Vagina (tissue), 2 donors: ENCODE measurements at places on chromosomes 3 and 15.

DNA sequence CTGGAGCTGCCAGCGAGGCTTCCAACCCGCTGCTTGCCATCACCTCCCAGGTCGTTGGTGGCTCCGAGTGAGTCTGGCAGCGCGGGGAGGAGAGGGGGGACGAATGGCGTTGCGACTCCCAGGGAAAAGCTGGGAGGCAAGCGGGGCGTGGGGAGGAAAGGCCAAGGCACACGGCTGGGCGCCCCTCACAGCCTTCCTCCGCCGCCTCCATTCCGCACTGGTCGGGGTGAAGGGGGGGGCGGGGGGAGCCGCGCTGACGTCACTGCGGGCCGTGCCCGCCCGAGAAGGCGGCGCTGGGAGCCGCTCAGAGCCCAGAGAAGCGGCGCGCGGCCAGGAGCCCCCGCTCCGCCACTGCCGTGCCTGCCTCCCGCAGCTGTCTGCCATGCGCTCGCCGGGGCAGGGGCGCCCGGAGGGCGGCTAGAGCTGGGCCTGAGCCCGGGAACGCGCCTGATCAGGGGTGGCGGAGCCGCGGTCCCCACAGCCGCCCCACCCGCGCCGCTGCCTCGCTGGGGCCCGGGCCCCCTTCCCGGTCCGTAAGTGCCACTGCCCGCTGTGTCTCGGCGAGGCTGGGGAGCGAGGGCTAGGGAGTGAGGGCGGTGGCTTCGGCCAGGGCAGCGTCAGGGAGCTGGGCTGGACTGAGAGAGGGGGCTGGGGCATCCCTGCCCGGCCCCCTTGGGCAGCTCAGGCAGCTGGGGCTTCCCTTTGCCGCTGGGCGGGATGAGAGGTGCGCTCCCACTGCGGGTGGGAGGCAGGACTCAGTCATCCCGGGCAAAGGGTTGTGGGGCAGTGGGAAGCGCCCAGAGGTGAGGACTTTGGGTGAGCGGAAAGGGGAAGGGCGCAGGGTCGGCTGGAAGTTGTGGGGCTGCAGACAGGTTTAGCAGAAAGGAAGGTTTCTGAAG lies 27.8 kb upstream of the POLG start:
- DNase-seq, result no peak

- DNase-seq, result no peak
These were observed 102.9 kb downstream of the CHST2 start for GRCh38 chr3:143222505-143222904.

DNA sequence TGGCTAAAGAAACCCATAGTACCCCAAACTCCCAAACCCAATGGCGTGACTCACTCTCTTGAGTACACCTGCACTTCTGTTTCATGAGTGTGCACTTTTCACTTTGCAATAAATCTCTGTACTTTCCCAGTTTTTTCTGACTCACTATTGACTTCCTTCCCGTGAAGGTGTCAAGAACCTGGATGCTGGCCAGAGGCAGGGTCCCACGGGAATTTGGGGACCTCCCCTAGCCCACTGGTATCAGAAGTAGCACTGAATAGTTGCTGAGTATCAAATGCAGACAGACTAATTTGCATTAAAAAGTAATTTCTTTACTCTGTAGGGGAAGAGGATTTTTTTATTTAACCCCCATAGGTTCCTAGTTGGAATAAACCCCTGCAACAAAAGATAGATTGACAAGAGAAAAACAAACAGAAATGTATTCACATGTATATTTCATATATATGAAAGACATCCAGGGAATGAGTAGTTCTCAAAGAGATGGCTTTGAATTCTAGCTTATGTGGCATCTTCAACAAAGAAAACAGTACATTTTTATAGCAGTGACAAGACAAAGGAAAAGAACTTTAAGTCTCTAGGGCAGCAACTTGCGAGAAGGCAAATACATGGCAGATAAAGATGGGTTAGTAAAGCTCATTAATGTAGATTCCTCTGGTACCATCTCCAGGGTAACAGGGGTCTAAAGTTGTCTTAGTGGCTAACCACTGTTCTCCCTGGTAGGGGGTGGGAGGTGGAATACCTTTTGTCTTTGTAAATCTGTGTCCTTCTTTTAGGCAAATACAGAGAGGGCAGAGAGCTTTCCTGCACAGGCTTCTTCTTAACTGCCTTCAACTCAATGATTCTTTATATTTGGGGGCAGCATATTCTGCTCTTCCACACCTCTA lies 385.5 kb upstream of the PDZRN3 start:
- DNase-seq, result no peak

GRCh38 chr15:29669823-29670222 lies 152.4 kb downstream of the TJP1 start:
- DNase-seq, result no peak

GRCh38 chr3:81363816-81364215 lies 397.6 kb downstream of the GBE1 start:
- DNase-seq, result no peak

DNA sequence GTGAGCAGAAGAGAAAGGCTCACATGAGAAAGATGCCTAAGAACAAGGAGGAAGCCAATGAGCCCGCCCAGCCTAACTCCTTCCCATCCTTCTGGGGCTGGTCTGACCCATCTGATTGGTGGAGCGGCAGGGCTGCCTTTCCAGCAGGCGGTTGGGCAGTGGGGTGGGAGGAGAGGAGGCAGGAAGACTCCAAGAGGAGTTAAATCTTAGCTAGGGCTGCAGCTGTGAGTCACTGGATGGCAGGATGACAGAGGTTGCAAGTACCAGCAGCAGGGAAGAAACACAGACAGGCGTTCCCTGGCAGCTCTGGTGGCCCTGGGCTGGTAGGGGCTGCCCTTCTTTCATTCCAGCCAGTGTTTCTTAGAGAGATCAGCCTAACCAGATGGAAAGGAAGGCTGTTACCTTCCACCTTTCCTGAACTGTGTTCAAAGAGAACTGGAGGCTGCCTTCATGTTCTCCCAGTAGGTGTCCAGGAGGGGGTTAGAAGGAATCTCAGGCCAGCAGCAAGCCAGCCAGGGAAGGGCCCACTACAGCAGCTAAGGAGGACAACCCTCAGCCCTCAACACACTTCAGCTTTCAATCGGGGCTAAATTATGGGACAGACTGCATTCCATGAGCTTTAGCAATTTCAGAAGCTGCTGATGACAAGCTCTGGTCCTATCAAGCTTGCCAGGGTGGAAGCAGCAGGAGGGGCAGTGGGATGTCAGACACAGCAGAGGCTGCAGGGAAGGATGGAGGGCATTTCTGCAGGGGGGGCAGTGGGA lies 50.3 kb downstream of the CHSY1 start:
- DNase-seq, result peak; percentile 99

DNA sequence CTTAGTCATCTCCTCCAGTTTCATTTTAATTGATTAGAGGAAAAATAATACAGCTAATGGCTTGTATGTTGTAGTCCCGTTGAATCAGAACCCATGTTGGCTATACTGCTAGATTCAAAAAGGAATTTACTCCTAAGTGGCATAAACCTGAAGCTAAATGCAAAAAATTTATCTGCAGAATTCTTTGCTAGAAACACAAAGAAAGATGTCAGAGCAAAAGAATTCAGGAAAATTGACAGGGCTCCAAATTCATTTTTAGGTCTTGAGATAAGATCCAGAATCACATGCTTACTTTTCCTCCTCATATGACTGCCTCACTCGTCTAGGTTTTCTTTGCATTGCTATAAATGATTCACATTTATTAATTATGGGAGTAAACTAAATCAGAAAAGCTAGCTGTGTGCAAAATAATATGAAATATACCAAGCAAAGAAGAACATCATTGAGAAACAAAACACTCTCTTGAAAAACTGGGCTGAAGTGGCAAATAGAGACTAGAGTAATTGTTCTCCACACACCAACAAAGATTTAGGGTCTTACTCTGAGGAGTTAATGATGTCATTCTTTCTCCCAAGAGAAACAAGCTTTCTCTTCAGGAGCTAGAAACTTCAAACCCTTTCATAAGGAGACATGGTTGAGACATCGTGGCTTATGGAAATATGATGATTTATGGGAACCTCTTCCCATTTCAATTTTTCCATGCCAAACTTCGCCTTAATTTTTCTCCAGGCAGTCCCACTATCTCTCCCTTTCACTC lies 94.8 kb upstream of the FEZF2 start:
- no peak for DNase-seq

DNA sequence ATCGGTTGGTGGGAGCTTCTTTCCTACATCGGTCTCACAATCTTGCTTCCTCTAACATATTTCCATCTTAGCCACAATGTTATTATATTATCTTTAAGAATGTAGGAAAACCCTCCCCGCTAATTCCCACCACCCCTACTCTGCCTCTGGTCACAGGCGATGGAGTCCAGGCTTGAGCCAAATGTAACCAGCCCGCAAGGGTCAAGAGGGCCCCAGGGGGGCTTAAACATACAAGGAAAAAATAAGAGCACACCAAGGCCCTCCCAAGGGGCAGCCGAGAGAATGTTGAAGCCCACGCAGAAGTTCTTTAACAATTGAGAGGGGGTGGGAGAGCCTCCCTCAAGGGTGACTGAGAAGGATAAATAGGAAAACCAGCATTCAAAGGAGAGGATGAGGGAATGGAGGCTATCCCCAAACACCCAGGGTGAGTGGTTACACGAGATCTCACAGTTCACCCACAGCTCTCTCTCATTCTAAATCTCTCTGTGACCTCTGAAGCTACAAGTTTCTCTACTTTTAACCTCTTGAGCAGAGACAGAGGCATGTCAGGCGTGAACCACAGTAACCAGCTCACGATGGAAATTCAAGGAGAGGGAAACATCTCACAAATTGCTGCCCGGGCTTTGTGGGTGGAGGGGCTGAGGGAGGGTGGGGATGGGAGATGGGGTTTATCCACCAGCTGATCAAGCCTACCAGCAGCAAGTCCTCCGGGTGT lies 31.4 kb upstream of the UACA start:
- no peak for DNase-seq

DNA sequence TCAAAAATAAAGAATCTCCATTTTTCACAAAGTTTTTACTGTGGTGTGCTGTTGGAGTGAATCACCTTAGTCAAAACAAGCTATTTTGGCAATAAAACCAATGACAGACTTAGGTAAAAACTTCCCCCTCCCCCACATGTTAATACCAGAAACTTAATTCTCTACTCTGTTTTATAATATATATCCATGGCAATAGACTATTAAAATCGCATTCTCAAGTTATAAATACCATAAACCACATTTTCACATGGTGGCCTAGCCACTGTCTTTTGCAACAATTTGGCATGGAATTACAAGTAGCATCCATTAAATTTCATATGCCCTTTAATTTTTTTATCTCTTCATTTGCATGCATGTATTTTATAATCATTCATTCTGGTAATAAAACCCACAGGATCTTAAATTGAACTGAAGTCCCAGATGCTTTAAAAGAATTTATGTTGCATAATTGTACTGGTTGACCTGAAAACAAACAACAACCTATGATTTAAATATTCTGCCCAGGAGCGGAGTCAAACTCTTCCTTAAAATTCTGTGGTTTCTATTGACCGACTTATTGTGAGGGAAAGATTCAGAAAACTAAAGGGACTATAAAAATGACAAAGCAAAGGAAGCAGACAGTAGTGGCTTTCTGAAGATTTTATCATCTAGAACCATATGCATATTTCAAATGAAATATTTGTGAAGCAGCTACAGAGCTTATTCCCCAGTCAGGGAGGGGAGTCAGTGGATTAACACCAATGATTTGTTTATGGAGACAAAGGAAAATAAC lies 229.0 kb upstream of the TBL1XR1 start:
- no peak for DNase-seq

GRCh38 chr3:181921220-181921619 lies 209.5 kb downstream of the SOX2 start:
- no peak for DNase-seq

GRCh38 chr3:98556164-98557130 lies 24.7 kb downstream of the GPR15 start:
- DNase-seq, result no peak

- no peak for DNase-seq
These were observed 96.5 kb upstream of the PRICKLE2 start for GRCh38 chr3:64321747-64322146.

- no peak for DNase-seq
These were observed 9.8 kb downstream of the MAP1A start for GRCh38 chr15:43527016-43527801.

DNA sequence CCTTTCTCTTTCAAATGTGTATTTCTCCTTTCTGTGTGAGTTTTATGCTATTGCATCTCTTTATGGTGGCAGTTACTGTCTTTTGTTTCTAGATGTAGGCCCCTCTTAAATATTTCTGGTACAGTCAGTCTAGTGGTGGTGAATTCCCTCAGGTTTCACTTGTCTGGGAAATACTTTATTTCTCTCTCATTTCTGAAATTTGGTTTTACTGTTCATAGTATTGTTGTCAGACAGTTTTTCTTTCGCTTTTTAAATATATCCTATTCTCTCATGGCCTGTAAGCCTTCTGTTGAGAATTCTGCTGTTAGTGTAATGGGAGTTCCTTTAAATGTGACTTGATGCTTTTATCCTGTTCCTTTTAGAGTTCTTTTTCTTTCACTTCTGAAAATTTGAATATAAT lies 874.0 kb downstream of the PLOD2 start:
- no peak for DNase-seq

GRCh38 chr15:51053571-51053970 lies 41.1 kb downstream of the TNFAIP8L3 start:
- DNase-seq, result no peak
